ENCODE measurements at places on chromosomes 7 and 10. TPM values are rescaled to one million over a fixed set of nuclear protein-coding genes. Genes with fewer than 3 reads are reported as not detected.

CLDN3 gene
- polyA plus RNA-seq = 167 TPM

POLR3A gene
- 14.1 TPM for polyA plus RNA-seq

CUL2 gene
- 34.6 TPM for polyA plus RNA-seq

- DNase-seq = no peak
Measured at GRCh38 chr7:100472121-100472851, 6.7 kb downstream of the TSC22D4 start.

DNA sequence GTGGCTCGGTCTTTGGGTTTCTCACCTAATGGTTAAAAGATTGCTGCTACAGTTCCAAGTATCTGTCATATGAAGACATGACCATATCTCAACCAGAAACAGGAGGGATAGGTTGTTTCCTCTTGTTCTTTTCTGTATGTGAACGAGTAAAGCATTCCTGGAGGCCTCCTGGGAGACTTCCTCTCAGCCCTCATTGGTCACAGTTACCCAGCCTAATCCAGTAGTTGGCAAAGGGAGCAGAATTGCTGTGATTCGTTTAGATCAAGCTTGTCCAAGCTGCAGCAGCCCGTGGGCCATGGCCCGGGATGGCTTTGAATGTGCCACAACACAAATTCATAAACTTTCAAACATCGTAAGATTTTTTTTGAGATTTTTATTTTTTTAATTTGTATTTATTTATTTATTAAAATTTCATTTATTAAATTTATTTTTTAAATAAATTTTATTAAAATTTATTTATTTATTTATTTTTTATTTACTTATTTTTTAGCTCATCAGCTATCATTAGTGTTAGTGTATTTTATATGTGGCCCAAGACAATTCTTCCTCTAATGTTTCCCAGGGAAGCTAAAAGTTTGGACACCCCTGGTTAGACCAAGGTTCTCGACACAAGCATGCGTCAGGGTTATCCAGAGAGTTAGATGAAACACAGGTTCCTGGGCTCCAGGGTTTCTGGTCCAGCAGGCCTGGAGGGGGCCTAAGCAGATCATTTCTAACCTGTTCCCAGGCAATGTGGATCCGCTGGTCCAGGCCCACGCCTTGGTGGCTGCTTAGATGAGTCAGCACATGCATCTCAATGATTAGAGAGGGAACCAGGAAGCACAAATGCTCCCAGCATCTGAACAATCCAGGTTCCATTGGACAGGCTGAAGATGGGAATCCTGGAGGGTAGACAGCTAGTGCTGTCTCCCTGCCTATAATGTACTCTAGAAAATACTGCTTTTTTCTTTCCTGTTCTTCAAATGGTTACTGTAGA lies 25.6 kb downstream of the CDC123 start:
- no peak for DNase-seq

DNA sequence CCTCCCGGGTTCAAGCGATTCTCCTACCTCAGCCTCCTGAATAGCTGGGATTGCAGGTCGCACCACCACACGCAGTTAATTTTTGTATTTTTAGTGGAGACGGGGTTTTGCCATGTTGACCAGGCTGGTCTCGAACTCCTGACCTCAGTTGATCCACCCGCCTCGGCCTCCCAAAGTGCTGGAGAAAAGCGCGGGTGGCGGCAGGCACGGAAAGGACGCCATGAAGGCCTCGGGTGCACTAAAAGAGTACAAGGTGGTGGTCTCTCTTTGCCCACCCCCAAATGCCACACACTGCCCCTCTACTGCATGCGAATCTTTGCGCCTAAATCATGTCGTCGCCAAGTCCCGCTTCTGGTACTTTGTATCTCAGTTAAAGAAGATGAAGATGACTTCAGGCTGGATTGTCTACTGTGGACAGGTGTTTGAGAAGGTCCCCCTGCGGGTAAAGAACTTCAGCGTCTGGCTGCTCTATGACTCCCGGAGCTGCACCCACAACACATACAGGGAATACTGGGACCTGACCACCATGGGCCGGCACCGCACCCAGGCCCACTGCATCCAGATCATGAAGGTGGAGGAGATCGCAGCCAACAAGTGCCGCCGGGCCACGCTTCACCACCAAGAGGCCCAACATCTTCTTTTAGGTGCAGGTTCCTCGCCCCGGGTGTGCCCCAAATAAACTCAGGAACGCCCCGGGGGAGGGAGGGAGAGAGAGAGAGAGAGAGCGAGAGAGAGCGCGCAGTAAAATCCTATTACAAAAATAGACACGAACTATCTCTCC lies 161.7 kb downstream of the HECW1 start:
- no peak for DNase-seq

GRCh38 chr7:5677538-5678294 lies 103.7 kb downstream of the RNF216 start:
- DNase-seq = no peak

DNA sequence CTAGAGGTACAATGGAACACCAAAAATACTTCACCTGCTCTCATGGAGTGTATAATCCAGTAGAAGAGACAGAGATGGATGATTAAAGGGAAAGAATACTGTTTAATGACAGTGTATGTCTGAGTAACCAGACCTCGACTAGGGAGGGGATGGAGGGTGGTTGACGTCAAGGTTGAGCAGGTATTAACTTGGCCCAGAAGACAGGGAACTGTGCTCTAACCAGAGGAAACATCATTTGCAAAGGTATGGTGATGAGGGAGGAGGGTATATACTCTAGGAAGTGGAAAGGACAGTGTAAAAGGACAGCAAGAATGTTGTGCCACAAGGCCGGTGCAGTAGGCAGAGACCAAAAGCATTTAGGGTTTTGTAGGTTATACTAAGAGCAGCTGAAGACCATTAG lies 2.9 kb downstream of the MIOS start:
- no peak for DNase-seq

GRCh38 chr10:132828681-132829080 lies 42.7 kb upstream of the NKX6-2 start:
- DNase-seq = no peak
